Sciatic nerve (tissue), 2 donors: ENCODE measurements at places on chromosomes 1 and 21. TPM values are rescaled to one million over a fixed set of nuclear protein-coding genes. Genes with fewer than 3 reads are reported as not detected.

ANGPTL7 gene
- 159 TPM for total RNA-seq

UBXN10 gene
- 0.13 TPM for total RNA-seq

CFAP107 gene
- total RNA-seq: not detected

RGS8 gene
- total RNA-seq: 0.13 TPM

- no peak for DNase-seq
These were observed 47.1 kb upstream of the ATP1A1 start for GRCh38 chr1:116325922-116326321.

GRCh38 chr1:51898090-51898734 is 19.7 kb upstream of the NRDC start:
- no peak for DNase-seq
